GM12878 (cell line): ENCODE measurements at places on chromosomes 13 and 19. TPM values are rescaled to one million over a fixed set of nuclear protein-coding genes. Genes with fewer than 3 reads are reported as not detected.
A peak's percentile ranks its signal among the peaks of the same experiment; 100 is the strongest.

DNA sequence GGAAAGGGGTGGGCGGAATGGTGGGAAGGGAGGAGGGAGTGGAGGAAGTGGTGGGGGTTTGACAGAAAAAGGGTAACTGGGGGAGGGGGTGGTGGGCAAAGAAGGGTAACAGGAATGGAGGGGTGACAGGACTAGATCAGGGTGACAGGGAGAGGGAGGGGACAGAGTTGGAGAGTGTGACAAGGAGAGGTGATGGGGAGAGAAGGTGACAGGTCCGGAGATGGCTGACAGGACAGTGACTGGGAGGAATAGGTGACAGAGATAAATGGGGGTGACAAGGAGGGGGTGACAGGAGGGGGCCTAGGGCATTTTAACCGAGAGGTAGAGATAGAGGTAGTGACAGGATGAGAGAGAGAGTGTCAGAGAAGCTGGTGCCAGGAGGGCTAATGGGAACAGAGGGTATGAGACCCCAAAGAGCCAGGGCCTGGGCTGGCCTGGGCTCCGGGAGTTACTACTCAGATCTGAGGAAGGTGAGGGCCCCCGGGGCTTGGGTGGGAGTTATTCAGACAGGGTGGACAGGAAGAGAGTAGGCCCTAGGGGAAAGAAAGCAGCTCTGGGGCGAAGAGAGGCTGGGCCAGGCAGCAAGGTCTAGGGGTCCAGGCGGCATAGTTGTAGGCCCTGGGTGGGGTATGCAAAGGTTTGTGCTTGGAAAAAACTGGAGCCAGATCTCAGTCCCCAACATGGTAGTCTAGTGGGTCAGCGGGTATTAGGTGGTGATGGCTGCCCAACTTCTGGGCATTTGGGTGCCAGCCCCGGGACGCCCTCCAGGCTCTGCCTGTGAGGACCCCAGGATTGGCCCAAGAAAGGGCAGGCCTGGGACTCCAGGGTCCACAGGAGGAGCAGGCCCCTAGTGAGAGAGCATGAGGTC, 660 bp downstream of the CIC start:
- no peak for DNase-seq

DNA sequence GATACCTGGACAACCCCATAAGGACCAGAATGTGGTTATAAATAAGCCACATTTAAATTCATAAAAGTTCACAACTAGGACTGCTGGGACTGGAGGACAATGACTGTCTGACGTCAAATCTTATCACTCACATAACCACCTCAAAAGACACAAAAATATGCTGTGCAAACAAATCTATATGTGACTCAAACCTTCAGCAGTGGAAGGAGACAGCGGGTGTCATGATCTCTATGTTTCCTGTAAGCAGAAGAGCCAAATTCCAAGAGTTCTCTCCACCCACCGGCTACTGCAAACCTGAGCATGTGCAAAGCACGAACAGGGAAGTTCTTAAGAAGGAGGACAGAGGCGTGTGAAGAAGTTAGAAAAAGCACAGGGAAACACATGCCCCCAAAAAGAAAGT, 113.2 kb downstream of the MYCBP2 start:
- DNase-seq = no peak

DNA sequence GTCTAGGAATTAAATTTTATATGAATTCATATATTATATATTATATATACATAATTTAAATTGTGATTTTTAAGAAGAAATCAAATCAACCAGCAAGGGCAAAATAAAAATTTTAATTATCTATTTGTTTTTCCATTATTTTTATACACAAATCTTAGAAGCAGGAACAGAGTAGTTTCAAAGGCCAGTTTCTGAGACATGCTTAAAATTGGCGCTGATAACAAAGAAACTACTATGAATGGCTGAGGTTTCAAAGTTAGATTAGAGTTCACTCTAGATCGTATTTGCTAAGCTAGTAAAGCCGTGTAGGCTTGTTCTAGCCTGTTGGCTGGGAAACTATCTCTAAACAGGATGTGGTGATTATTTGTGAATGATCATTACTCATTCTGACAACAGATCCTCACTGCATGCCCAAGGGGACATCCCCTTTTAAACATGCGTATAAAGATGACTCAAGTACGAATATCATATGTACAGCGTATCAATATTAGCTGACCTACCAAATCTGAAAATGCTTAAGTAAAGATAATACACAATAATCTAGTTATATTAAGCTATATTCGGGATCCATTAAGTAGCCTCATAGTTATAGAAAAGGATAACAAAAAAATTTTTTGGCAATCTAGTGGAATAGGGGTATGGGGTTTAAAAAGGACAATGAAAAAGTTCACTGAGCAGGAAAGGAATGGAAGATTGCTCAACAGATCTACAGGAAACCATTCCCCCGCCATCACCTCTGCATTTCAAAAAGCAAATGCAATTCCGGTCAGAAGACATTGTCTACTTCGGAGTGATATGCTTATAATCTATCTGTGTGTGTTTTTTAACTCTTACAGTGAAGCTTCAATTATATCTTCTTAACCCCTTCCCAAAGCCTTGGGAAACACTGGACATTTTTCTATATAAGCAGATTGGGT, 150.1 kb downstream of the SHISA2 start:
- peak; percentile 75 for DNase-seq

- no peak for DNase-seq
Observed at GRCh38 chr13:111905609-111905945, 161.4 kb upstream of the SOX1 start.

DNA sequence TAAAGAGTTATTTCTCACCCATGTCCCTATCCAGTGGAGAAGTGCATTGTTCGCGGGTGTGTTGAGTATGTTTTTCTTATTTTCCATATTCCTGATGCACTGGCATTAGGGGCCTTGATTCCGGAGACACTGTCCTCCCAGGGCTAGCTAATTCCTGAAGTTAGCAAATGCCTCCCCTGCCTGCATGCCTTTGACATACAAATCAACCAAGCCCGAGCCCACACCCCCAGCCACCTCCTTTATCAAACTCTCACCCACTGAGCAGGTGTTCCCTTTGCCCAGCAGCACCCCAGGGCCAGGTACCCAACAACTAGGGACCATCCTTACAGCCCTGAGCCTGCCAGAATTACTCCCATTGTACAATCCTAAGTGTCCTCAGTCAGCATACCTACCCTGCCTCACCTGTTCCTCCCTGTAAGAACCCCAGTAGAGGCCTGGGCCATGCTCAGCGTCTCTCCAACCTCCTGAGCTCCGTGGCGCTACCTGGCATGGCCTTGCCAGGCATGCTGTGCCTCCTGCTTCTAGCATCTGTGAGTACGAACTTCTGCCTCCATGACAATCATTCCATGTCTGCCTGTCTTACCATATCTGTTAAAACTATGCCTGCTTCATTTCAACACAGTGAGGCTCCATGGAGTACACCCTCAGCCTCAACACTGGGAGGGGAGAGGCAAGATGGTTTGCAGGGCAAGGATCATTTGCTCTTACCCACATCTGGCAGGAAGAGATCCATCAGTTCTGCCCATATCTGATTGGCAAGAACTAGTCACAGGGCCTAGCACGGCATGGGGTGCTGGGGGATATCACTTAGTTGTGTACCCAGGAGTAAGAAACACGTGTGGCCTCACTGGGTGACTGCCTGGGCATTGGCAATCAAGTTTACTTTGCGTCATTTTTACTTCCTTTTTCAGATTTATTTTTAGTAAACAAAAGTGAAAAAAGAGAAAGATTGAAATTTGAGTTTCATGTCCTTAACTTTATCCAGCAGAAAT, 203.9 kb downstream of the SHISA2 start:
- no peak for DNase-seq

DNA sequence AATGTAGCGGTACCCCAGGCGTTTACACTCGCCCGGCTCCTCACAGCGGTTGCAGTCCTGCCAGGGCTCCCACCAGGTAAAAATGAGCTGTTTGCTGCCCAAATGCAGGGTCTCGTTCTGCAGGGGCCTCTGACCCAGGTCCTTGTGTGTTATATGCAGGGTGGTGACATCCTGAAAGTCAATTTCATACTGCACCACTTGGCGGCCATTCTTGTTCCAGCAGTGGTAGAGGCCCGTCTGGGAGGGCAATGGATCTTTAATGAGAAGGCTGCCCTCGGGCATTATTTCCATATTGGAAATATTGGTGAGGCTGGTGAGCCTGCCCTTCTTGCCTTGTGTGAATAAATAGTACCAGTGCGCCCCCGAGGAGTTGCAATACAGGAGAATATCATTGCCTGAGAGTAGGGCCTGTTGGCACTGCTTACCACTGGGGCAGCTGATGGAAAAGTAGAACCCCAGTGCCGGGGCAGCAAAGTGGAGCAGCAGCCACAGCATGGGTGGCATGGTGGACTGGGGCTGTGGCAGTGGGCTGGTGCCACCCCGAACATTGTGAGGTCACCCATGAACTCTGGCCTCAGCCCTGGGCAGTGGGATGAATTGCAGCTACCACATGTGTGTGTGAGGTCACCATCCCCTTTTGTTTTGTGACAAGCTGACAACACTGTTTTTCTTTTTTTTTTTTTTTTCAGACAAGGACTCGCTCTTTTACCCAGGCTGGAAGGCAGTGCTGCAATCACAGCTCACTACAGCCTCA, at the start of gene FAM187B:
FAM187B (minus strand) TSS at position 563 of the 754 bp plus-strand sequence; CDS start at position 504, 59 bp downstream.
- no peak for DNase-seq

Gene APC2
- 0.08 and 0.26 TPM in 2 replicates for total RNA-seq
